CMK (cell line): ENCODE measurements at places on chromosomes 12 and 14.

DNA sequence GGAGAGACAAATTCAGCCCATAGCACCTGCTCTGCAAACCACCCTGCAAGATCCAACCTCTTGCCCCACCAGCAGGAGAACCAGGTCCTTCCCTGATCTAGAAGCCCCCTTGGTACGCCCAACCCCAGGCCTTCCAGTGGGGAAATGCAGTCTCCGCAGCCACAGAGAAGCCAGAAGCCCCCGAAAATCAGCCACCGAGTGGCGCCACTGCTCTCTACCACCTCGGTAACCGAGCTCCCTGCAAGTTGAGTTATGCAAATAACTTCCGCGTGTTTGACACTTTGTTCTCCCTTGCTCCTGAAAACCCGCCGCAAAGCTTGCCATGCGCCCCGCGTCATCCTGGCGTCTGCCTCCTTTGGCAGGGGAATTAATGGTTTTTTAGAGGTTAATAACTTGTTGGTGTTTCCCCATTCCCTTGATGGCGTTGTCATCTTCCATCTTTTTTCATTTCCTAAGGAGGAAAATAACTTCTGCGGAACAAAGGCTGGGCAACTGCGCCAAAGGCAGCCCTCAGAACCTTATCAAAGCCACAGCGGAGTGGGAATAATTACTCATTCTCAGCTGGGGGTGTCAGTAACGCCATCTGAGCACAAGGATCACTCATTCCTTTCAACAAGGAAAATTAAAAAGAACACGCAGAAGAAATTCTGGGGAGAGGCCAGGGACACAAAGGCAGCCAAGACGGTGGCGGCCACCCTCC lies 60.4 kb downstream of the FZD10 start:
- no peak for DNase-seq

GRCh38 chr14:74034572-74034971 lies 15.4 kb downstream of the BBOF1 start:
- DNase-seq: no peak

GRCh38 chr12:89789862-89790261 lies 81.2 kb upstream of the ATP2B1 start:
- DNase-seq: no peak

DNA sequence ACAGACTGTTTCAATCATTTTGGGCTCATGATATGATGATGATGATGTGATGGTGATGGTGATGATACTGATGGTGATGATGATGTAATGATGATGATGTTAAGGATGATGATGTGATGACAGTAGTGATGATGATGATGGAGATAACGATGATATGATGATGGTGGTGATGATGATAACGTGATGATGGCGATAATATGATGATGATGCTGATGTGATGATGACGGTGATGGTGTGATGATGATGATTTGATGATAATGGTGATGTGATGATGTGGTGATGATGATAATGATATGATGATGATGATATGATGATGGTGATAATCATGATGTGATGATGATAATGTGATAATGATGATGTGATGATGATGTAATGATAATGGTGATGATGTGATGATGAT lies 612.6 kb downstream of the AACS start:
- no peak for DNase-seq

DNA sequence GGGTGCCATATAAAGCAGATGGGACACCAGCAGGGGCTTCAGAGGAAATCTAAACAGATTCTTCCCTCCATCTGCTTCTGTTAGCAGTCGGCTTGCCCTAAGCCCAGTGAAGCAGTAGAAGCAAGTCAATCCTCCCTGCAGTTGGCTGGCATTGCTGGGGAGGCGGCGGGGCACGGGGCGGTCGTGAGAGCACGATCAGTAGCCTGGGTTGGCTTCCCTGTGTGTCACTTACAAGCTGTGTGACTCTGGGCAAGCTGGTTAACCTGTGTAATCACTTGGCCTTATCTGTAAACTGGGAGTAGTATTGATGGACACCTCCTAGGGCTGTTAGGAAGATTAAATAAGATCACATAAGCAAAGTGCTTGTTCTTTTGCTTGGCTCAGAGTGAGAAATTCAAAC lies 19.4 kb downstream of the MYRFL start:
- no peak for DNase-seq

DNA sequence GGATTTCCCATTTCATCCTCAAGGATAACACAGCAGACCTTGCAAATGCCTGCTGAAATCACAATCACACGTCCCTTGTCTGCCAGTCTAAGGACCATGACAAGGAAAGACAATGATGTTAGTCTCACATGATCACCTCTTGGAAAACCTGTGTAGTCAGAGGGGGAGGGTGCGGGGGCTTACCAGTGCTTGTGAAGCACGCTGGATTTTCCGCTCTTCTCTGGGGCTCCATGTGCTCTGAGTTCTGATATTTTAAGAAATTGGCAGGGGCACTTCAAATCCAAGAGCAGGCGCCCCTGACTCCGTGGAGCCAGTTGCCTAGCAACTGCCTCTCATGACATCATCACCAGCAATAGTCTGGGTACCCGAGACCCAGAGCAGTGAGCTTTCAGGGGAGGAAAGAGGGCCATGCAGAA lies 200.9 kb upstream of the C14orf180 start:
- DNase-seq: no peak

DNA sequence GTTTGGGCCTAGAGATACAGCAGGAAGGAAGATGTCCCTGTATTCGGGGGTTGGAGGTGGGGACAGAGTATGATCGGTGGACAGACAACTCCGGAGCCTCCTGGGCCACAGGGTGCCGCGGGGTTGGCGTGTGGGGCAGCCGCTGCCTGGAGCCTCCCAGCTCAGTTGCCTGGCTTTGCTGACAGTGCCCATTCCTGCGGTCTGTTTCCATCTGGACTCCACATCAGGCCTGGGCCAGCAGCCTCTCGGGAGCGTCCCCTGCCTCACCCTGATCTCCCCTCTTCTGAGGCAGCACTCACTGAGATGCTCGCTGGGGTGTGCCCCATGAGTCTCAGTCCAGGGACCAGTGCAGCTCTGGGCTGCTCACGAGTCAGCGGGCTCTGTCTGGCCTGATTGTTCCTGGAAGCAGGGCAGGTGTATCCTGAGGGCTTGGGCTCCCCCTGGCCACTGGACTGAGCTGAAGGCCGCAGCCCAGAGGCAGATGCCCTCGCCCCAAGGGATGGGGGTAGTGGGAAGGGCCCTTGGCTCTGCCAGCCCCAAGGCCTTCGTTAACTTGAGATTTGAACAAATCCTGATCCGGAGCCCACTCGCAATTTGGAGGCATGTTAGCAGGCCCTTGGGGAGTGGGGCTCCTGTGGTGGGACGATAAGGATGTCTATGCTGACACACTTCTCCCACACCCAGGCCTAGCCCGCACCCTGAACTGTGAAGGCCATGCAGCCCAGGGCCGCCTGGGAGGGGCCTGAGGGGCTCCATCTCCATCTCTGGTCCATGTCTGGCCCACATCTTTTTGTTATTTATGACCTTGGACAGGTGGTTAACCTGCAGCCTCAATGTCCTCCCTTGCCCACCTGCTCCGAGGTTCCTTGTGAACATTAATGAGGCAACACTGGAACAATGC lies 7.5 kb downstream of the HIP1R start:
- no peak for DNase-seq
